Epithelial cell of proximal tubule (primary cell): ENCODE measurements at places on chromosomes 7 and 10.

DNA sequence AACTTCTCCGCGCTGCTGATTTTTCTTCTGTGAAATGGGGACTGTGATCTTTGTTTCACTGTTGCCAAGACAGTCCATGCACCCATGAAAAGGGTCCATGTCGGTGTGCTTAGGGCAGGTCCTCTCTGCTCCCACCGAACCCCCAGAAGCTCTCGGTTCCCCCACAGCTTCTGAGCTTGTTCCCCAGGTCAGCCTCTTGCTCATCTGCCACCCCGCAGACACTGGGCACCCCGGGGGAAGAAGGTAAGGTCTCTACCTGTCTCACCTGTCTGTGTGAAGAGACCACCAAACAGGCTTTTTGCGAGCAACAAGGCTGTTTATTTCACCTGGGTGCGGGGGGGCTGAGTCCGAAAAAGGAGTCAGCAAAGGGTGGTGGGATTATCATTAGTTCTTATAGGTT, 66.2 kb upstream of the NANOS1 start:
- no peak for DNase-seq

GRCh38 chr7:114508086-114508485, 93.5 kb downstream of the FOXP2 start:
- DNase-seq, result peak; percentile 36

DNA sequence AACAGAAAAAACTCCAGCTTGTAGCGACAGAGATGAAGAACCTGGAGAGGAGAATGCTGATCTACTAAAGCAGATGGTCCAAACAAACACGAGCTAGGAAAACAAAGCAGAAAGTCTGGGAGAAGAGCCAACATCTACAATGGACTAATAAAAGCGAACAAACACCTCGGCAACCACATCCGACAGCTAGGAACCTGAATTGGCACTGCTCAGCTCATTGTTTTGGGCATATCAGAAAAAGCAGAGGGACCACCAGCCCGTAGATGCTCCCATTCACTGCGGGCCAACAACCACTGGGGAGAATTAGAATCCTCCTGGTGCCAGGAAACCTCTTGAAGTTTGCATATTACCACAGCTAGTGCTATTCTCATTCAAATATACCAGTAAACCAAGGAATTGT, 204.7 kb downstream of the NXPH1 start:
- no peak for DNase-seq

GRCh38 chr10:44385696-44386441, 972 bp upstream of the CXCL12 start:
- no peak for DNase-seq

- DNase-seq, result no peak
These were observed 174.8 kb downstream of the RAPGEF5 start for GRCh38 chr7:22182149-22182548.

DNA sequence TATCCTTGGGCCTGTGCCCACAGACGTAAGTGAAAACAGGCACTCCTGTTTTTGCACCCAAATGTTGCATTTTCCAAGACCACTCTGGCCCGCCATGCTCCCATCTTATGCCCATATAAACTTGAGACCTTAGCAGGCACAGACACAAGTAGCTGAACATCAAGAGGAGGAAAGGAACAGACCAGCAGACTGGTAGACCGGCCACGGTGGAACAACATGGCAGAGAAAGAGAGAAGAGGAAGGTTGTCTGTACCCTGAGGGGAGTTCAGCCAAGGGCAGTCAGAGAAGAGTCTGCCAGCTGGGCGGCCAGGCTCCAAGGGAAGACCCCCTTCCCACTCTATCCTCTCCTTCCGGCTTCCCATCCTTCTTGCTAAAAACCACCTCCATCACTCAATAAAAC, 85.3 kb downstream of the GPR37 start:
- no peak for DNase-seq

DNA sequence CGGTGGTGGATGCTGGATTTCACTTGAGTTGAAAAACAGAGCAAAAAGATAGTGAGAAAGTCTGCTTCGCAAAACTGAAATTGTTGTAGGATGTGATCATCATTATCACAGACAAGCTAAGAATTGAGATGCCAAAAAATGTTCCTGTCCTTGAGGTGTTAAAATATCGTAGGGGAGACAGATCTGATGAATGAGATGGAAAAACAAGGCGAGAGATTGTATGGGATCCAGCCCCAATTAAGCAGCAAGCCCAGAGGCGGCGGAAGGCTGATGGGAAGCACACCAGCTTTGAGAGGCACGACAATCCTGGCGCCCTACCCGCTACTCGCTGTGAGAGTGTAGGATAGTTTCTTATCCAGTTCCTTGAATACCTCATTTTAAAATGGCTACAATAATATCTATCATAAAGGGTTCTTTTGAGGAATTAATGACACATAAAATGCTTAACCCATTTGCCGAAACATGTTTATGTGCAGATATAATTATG, 131.1 kb upstream of the PTN start:
- no peak for DNase-seq

DNA sequence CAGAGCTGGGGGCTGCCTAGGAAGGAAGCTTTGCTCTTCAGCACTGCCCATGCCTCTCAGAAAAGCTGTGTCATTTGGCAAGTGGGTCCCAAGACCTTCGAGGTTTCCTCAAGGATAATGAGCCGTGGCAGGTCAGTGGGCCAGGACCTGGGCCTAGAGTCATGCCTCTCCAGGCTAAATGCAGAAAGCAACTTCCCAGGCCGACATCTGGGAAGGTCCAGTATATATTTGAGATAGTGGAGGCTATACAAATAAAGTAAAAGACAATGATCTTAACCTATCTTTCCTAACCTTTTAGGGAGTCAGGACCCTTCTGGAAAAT, 2.4 kb upstream of the HOXA10 start:
- no peak for DNase-seq

DNA sequence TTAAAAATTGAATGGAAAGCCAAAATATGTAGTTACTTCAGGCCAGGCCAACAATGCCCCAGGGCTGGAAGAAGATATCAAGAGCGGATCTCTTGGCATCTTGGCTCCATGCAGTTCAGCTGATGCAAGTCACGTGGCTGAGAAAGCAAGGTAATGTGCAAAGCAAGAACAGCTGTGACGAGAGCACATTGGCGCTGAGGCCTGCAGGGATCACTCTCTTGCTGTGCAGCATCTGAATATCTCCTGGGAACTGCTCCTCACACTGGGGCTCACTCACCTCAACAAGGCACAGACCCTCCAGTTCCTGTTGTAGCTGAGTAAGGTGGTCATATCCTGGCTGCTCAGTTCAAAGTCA, 14.0 kb downstream of the AKR1B1 start:
- no peak for DNase-seq

DNA sequence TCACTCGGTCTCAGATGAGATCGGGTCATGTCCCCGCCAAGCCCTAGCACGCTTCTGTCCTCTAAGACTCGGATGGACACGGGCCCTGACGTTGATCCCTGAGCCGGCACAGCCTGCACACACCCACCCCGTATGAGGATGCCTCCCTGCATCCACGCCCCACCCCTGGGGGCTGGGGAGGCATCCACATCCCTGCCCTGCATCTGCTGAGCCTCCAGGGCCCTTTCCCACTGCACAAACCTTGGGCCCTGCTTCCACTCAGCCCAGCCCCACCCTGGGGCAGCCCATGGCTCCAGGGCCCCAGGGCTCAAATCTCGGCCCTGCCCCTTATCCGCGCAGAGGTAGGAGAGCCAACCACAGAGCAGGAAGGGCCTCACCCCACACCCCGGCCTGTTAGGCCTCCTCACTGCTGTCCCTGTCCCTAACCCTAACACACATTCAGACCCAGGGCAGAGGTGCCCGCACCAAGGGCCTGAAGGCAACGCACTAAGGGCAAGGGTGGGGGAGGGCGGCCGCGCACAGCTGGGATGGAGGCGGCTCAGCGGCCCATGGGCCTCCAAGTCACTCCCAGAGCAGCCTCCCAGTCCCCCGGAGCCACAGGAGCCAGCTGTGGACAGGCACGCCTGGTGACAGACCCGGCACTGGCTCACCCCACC, 9.5 kb upstream of the MICALL2 start:
- no peak for DNase-seq

DNA sequence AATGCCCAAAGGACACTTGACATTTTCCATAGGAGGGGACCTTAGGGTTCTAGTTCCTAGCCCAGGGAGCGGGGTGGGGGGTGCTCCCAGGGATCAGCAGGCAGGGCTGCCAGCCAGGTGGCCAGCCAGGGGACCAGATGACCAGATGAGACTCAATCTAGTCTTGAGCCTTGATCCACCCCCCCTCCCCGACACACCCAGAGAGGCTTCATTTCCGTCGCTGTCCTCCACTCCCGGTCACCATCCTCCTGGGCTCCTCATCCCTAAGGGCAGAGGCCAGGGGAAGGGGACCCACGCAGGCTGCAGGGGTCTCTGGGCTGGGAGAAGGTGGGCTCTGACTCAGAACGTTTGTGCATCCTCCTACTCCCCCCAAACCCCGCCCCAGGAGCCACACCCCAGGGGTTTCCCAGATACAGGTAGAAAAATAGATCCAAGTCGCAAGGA, 1.0 kb downstream of the STX1A start:
- no peak for DNase-seq

- no peak for DNase-seq
These were observed 26.6 kb upstream of the PLA2G12B start for GRCh38 chr10:72981028-72981881.

- no peak for DNase-seq
These were observed 281.6 kb downstream of the HGF start for GRCh38 chr7:81488210-81488609.

- DNase-seq, result no peak
These were observed 705.2 kb upstream of the IGFBP3 start for GRCh38 chr7:46626261-46626660.

GRCh38 chr10:101290431-101290830, 61.2 kb upstream of the LBX1 start:
- no peak for DNase-seq

DNA sequence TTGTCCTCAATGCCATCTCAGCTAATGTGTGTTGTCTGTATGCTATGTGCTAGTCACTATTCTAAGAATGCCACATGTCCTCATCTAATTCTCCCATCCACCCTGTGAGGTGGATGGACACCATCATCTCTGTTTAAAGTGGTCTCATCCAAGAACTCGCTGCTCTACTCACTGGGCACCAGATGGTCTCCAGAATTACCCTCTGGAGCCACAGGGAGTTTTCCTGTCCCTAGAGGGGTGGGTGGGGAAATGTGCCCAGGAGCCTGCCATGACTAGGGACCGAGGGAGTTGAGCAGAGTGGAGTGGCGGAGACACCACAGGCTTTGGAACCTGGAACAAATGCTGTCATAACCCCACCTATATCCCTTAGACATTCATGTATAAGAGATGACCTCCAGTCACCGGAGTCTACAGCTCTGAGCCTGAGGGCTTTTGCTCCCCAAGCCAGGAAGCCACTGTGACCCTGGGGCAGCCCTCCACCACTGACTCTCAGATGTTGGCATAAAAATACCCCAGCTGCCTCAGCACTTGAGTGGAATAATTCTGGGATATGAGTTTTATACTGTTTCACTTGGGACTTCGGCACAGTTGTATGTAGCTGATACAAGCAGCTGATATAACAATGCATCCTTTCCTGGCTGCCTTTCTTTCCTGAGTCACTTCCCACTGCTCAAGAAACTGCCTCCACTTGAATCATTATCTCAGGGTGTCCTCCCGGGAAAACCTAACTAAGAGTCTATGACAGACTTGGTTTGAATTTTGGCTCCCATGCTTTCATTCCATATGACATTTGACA, 61.5 kb upstream of the RAPGEF5 start:
- DNase-seq, result no peak

GRCh38 chr7:132639983-132640382, 63.7 kb upstream of the PLXNA4 start:
- DNase-seq, result no peak

GRCh38 chr10:22740180-22740579, 25.8 kb upstream of the PIP4K2A start:
- DNase-seq, result no peak

GRCh38 chr10:92238586-92239098, 52.2 kb downstream of the CPEB3 start:
- peak; percentile 79 for DNase-seq

GRCh38 chr10:125057158-125058001, 103.0 kb downstream of the CTBP2 start:
- no peak for DNase-seq

DNA sequence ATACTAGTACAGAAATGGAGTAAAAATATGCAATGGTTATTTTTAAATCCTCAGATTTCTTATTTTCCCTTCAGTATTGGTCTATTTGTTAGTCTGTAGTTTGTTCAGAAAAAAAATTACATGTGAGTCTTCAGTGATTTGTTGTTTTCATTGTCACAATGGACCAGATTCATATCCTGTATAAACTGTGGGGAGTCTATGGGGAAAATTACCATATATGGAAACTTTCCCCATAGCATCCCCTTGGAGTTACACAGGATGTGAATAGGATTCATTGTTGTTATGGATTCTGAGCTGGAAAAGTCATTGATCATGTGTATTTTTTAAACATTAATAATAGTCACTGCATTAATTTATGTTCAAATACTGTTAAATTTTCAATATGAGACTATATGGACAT, 72.6 kb downstream of the ST7 start:
- DNase-seq, result no peak

DNA sequence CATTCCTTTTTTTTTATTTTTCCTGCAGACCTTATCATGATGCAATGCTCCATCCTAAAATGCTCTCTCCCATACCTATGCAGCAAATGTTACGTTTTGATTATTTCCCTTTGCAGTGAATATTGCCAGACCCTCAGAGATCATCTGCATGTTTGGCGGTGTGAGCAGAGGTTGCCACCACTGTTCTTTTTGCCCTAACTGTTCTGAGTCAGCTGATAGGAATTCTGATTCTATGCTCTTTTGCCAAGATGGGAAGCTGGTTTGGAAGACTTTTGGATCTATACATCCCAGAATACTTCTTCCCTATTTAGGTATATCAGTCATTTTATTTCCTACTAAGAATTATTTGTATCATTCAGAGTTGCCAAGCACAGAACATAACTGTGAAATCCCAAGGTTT, 130.5 kb downstream of the KLF6 start:
- no peak for DNase-seq

DNA sequence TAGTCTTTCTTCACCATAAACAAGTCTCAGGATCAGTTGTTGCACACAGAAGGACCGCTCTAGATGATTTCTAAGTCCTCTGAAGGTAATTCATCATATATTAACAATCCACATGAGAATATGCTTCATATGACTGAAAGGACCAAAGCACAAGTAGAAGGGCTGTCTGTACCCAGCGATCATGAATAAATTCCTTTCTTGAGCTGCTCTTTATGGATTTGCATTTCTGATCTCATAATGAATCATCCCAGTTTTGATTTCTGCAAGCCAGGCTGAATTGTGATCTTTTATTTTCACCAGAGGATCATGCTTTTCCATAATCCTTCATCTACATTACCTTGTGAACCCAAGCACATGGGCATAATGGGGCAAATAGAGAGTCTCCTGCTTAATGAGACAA, 675.6 kb downstream of the MAGI2 start:
- no peak for DNase-seq

GRCh38 chr7:44976746-44977196, 2.0 kb downstream of the MYO1G start:
- DNase-seq, result no peak

DNA sequence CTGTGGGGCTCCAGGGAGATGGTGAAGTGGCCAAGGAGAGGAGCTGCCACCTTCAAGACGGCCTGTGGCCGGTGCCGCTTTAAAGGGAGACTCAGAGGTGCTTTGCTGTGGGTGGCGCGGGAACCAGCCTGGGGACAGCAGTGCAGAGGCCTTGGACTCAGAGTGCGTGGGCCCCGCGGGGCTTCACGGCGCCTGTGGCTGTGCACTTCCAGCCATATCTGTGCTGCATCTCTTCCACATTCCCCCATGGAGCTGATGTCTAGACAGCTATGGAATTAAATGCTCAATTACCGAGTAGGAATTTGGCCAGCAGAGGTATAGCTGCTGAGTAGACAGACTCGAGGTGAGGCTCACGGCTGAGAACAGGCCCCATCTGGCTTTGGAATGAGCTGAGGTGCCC, 41.7 kb downstream of the HTRA1 start:
- no peak for DNase-seq

- DNase-seq, result no peak
These were observed 80.0 kb downstream of the NRCAM start for GRCh38 chr7:108376206-108376605.
